NK-92 treated with Interleukin-12 subunit alpha and Interleukin-12 subunit beta, amount 100 ng/mL, for 24 hours (cell line): ENCODE measurements at places on chromosomes 6 and 20.
A peak's percentile ranks its signal among the peaks of the same experiment; 100 is the strongest.

GRCh38 chr6:1778686-1779235 lies 169.0 kb downstream of the FOXC1 start:
- no peak for DNase-seq

DNA sequence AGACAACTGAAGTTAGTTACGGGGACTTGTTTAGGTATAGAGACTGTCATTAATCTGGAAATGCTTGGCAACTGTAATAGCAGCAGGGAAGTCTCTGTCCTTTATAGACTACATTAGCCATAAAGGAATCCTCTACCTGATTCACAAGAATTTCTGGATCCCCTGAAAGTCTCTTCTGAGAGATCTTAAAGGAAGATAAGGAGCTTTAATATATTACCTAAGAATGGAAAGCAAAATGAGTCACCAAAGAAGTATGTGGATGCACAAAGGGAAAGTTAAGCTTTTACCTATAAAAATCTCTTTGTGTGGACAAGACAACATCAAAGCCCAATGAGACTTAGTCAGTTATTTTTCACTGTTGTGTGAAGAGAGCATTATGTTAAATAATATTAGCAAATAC lies 92.2 kb upstream of the RSPO3 start:
- DNase-seq = no peak

DNA sequence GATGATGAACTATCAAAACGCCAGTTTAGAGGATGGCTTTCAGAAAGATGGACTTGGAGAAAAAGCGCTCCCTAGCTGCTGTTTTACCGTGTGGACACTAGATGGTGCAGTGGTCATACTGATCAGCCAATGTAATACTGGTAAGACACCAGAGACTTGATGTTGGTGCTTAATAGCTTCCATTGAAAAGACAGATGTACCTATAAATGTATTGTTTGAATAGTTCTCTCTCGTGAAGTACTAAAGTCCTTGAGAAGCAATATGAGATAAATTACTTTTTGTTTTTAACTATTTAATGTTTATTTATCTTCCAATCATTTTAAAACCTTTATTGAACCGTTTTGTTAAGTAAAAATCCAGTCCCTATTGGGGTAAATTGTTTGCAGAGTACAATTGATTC lies 63.9 kb upstream of the FUCA2 start:
- peak; percentile 11 for DNase-seq

DNA sequence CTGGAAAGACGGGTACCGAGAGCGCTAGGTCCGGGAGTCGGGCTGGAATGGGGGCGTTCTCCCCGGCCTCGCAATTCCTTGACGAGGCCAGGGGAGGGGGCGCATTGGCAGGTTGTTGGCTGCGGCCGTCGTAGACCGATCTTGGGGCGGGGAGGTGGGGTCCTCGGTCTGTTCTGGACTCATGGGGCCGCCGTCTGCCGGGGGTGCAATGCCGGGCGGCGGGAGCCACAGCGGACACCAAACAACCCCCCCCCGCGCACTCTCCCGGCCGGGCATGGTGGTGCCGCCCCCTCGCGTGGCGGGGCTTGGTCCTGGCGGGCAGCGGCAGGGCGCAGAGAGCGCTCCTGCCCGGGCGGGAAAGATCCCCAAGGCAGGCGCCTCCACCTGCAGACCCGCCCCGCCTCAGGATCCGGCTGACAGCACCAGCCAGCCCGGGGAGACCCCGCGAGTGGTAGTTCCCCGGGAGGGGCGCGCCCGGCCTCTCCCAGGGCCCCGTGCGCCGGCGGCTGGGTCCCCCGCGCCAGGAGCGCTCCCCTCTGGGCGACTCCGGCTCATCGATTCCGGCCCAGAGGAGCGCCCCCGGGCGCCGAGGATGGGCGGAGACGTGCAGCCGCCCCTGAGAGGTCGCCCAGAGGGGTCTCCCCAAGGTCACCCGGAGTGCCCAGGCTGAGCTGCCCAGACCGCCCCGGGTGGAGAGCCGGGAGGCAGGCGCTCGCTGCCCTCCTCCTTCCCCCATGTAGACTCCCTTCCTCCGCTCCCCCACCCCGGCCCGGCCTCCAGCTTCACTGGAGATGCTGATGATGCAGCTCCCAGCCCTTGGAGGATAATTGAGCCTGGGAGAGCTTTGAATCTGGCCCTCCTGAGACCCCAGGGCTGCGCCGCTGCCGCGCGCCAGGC lies 709 bp downstream of the PPP1R16B start:
- peak; percentile 70 for DNase-seq

DNA sequence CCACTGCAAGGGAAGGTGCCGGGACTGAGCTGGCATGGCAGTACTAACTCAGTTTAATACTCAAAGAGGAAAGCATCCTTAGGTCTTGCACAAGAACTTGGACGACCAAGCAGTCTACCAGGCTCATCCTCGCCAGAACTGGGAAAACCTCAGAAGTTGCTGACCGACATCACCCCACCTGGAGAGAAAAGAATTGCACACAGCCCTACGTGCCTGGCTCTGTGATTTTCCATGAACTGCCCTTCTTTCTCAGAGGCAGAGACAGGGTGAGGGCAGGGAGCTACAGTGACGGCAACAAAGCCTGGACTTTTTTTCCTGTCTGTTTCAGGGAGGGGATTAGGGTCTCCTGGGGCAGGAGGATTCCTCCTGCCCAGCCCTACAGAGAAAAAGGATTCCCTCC lies 8.0 kb downstream of the JAG1 start:
- DNase-seq = no peak

DNA sequence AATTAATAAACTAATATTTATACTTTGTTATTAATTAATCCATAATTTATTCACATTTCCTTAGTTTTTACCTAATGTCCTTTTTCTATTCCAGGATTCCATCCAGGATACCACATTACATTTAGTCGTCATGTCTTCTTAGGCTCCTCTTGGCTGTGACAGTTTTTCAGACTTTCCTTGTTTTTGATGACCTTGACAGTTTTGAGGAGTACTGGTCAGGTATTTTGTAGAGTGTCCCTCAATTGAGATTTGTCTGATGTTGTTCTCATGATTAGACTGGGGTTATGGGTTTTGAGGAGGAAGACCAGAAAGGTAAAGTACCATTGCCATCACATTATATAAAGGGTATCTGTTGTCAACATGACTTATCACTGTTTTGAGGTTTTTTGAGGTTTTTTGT lies 67.3 kb downstream of the ZNF292 start:
- DNase-seq = no peak

GRCh38 chr6:90610301-90610750 lies 23.5 kb upstream of the MAP3K7 start:
- DNase-seq = no peak

- DNase-seq = no peak
These were observed 43.4 kb upstream of the ARHGAP18 start for GRCh38 chr6:129753422-129753821.

DNA sequence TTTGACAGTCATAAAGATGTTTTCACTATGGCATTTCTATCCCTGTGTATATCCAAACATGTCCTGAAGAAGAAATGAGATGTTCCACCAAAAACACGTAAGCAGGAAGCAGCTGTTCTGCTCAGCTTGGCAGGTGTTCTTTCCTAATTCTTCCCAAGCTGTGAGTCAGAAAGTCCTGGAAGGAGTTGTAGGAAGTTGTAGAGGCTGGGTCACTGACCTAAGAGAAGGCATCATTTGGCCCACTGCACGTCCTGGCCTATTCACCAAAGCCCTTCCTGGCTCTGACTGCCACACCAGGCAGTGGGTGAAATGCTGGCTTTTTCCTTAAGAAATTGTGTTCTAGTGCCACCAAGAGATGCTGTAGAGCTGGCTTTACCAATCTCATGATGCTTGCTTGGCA lies 40.3 kb downstream of the STX11 start:
- no peak for DNase-seq

DNA sequence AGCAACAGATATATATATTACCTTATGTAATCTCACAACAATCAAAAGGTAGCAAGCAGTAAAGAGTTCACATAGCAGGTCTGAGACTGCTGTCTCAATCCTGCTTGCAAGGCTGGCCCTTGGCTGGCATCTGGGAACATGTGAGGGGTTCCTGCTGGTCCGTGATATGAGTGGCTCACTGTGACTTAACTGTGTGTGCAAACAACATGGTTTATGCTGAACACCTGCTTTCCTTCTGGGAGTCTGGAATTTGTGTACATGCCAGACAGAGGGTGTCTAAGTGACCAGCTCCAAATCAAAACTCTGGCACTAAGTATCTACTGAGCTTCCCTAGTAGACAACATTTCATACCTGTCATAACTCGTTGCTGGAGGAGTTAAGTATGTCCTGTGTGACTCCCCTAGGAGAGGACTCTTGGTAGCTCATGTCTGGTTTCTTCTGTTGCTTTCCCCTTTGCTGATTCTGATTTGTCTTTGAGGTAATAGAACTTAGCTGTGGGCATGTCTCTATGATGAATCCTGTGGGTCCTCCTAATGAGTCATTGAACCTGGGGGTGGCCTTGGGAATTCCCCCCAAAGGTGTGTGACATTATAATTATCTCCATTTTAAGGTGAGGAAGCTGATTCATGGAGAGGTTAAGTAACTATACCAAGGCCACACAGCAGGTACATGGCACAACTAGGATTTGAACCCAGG lies 131.6 kb upstream of the NEDD9 start:
- peak; percentile 47 for DNase-seq

DNA sequence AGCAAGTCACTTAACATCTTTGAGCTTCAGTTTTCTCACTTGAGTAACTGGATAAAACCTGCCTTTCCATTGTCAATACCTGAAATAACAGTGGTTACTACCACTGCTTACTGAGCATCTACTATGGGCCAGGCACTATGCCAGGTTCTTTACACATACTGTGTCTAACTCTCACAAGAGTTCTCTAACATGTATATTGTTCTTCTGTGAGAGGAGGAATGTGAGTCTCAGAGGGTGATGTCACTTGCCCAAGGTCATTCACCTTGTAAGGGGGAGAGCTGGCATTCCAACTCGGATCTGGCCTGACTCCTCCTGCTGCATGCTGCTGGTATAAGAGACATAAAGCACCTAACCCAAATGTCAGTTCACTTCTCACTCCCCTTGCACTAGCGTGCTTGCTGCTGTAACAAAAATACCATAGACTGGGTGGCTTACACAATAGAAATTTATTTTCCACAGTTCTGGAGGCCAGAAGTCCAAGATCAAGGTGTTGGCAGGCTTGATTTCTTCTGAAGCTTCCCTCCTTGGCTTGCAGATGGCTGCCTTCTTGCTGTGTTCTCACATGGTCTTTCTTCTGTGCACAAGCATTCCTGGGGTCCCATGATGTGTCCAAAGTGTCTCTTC lies 21.9 kb upstream of the SGK2 start:
- DNase-seq = no peak
